ENCODE measurements at places on chromosomes 12 and 14.
A peak's percentile ranks its signal among the peaks of the same experiment; 100 is the strongest.

DNA sequence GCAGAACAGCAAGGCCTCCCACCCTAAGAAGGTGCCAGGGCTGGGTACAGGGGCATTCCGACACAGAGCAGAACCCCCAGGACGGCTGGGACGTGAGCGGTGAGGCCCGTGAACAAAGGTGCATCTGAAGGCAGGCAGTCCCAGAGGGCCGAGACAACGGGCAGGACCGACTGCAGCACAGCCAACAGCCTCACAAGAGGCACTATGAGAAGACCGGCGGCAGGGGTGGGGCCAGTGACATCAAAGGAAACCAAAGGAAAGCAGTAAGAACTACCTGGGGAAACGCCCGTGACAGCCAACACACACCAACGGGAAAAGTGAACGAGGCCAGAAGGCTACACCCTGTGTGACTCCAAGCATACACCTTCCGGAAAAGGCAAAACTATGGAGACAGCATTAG is 9.1 kb downstream of the BTBD6 start:
- peak; percentile 13 for DNase-seq

GRCh38 chr12:24177889-24178288 is 228.4 kb upstream of the SOX5 start:
- no peak for DNase-seq

DNA sequence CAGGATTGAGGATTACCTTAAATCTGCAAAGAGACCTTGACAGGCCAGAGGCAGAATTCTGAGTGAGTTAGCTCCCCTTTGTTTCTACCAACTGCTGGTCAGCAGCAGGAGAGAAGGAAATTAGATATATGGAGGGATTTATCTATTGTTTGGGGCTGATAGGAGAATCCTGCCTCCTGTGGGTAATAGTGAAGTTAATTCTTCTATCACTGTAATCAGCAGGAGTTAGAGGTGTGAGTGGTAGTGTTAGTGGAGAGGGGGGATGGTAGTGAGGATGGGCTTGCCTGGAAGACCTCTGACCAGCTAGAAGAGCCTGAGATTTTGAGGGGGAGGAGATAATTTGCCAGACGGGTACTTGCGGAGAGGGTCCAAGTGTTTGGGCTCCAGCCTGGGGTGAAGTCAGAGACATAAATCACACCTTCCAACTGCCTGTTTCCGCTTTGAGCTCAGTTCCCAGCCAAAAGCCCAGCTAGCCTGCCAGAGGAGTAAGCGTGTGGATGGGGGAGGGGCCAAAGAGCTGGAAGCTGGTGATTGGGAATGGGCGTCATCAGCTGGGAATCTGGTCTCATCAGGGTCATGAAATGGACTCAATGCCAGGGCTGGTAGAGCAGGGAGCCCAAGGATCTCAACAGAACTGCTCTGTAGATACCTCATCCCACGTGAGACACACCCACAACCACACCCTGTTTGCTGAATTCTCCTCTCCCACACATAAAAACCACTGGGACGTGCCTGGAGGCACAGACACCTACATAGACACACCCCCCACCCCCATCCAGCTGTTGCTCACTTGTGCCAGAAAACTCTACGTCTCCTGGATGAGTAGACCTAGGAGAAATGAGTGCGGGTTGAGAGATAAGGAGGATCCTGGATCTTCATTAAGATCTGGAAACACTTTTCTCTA is 13.1 kb upstream of the ITGA5 start:
- no peak for DNase-seq

DNA sequence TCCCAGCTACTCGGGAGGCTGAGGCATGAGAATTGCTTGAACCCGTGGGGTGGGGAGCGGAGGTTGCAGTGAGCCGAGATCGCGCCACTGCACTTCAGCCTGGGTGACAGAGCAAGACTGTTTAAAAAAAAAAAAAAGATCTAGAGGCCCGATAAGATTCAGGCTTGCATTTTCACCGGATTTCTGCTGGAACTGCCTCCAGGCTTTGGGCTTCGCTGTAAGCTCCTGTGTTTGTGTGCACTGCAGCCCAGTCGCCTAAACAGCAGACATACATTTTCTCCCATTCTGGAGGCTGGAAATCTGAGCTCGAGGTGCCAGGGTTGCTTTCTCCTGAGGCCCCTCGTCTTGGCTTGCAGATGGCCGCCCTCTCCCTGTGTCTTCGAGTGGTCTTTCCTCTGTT is 12.2 kb downstream of the BRI3BP start:
- DNase-seq = no peak

- DNase-seq = peak; percentile 85
Observed at GRCh38 chr14:76977793-76978720, 50.5 kb downstream of the IRF2BPL start.

GRCh38 chr12:31560516-31560915 is 30.4 kb downstream of the DENND5B start:
- DNase-seq = no peak

DNA sequence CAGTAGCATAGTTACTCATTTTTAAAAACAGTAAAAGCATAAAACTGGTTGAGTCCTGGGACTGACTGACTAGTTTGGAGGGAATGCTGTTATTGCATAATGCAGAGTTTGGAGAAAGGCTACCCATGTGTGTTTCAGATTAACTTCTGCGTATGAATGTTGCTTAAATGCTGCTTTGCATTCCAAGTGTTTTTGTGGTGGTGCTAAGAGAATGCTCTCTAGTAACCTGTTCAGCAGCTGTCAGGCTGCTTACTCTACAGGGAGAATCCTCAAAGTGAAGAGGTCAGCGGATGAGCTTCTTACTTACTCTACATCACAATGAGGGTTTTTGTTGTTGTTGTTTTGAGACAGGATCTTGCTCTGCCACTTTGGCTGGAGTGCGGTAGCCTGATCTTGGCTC is 4.3 kb downstream of the DLST start:
- DNase-seq = no peak

DNA sequence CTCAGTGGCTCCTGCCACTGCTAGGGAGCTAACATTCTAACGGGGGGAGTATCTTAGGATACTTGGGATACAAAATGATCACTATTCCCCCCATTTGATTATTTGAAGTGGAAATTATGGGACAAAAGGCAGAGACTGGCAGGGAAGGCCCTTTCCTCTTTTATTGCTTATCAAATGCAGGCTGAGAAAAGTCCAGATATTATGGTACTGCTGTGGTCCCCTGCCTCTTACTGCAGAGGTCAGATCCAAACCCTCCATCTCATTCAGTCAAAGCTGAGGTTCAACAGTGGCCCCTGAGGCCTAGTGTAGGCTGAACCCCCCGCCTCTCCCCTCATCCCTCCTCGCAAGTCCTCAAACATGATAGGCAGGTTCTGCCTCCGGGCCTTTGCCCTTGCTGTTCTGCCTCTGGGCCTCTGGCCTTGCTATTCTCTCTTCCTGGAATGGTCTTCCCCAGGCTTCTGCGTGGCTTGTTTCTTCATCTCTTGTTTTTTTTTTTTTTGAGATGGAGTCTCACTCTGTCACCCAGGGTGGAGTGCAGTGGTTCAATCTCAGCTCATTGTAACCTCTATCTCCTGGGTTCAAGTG is 34.2 kb downstream of the KRT80 start:
- DNase-seq = no peak
